ENCODE measurements at places on chromosomes 2 and 18. TPM values are rescaled to one million over a fixed set of nuclear protein-coding genes. Genes with fewer than 3 reads are reported as not detected.

GRCh38 chr2:3022841-3023372 is 354.7 kb downstream of the EIPR1 start:
- DNase-seq, result no peak

Gene TUBA3E
- not detected for polyA plus RNA-seq

DNA sequence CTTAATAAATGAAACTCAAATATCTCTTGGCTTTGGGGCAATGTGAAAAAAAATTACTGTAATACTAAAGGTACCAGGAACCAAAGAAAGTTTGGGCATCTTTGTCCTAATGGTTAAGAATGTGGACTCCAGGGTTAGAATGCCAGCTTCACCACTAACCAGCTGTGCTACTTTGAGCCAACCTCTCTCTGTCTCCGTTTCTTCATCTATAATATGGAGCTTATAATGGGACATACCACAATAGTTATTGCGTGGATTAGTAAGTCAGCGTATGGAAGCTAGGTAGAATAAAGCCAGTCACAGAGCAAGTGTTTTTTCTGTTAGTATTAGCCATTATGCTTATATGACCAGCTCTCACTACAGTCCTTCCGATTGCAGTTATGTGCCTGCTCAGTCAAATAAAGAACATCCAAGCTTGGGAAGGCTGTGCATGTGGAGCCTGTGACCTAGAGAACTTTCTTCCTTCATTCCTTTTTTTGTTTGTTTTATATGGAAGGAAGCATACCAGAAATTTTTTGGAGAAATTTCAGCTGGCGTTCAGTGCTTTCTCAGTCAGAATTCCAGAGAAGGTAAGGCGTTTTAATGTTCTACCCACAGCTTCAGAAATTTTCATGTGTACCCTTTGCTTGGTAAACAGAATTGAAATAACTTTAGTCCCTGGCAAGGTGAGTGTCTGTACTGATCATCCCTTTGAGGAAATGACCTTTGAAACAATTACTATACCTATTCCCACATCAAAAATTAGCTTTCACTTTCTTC is 114.0 kb upstream of the RND3 start:
- no peak for DNase-seq

DNA sequence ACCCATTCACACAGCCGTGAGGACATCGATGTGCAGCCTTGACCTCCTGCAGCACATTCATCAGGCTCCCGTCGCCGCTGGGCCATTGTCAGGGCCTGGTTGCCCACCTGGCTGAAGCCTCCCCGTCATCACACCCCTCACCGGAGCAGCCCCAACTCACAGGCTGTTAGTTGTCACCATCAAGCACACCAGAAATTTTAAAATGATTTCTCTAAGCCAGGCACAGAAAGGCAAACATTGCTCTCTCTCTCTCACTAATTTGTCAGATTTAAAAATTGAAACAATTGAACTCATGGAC is 167.1 kb downstream of the RTP5 start:
- DNase-seq, result no peak

- no peak for DNase-seq
Measured at GRCh38 chr18:68519336-68519735, 195.6 kb downstream of the TMX3 start.

DNA sequence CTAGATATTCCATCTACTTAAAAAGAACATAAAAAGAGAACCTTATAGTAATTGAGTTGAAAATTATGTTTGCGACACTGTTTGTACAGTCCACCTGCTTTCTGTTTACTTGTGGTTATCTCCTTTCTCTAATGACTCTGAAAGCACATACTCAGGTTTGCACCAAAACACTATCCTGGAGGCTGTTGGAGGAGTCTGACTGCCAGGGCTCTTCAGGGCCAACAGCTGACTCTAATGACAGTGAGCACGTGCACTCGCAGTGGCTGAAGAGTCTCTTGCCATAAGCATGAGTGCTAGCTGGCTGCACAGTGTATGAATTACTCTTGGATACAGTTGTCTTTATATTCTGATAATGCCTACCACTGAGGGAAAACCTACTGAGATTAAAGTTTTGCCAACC is 16.7 kb upstream of the GLS start:
- DNase-seq, result no peak

DNA sequence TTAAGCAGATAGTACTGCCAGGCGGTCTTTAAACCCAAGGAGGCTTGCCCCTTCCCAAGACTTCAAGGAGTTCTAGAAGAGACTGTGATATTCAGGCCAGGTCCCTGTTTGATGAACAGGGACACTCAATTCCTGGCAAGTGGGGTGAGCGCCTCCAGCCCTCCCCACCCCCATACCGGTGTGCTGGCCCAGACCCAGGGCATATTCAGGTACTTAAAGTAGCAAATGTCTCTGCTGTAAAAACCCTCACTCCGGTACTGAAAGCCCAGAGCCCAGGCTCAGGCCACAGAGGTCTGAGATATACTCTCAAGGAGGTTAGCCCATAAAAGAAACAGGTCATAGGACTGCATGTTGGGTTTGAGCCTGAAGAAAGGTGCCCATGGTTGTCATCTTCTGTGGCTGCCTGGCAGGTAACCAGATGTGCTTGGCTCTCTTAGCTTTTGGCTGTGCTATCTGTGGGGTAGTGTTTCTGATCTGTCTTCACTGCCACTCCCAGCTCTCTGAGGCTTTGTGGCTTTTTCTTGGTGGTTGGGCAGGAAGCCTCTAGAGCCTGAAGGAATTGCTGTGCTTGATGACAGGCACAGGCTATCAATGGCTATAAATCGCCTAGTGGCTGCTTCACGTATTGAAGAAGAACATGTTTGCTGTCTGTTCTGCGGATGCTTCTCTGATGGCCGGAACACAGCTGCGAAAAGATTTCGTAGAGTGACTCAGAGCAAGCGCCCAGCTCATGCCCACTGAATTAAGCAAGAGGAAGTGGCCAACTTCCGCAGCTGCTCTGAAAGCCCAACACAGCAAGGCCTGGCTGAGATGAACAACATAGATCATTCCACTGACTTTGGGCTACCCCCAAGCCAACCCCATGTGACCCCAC is 63.3 kb upstream of the ALPP start:
- DNase-seq, result no peak

GRCh38 chr2:121171625-121172119 is 113.3 kb downstream of the TFCP2L1 start:
- no peak for DNase-seq

- no peak for DNase-seq
Measured at GRCh38 chr2:194556629-194557028, 1100.4 kb upstream of the SLC39A10 start.

- DNase-seq, result no peak
Measured at GRCh38 chr2:26564121-26564644, 77.0 kb downstream of the CIB4 start.

GRCh38 chr2:231369580-231370428 is 25.7 kb upstream of the B3GNT7 start:
- DNase-seq, result no peak

- DNase-seq, result no peak
Measured at GRCh38 chr2:170814533-170815230, 2.0 kb upstream of the GAD1 start.

Gene MAP3K19
- not detected for polyA plus RNA-seq

GRCh38 chr2:188456114-188456909 is 164.6 kb downstream of the GULP1 start:
- no peak for DNase-seq

- no peak for DNase-seq
Measured at GRCh38 chr2:226398580-226398979, 401.0 kb downstream of the IRS1 start.

GRCh38 chr2:5657231-5657630 is 35.0 kb upstream of the SOX11 start:
- DNase-seq, result no peak

GRCh38 chr18:3328532-3328931 is 66.6 kb downstream of the MYL12B start:
- DNase-seq, result no peak

Gene OR6B2
- polyA plus RNA-seq, result not detected

DNA sequence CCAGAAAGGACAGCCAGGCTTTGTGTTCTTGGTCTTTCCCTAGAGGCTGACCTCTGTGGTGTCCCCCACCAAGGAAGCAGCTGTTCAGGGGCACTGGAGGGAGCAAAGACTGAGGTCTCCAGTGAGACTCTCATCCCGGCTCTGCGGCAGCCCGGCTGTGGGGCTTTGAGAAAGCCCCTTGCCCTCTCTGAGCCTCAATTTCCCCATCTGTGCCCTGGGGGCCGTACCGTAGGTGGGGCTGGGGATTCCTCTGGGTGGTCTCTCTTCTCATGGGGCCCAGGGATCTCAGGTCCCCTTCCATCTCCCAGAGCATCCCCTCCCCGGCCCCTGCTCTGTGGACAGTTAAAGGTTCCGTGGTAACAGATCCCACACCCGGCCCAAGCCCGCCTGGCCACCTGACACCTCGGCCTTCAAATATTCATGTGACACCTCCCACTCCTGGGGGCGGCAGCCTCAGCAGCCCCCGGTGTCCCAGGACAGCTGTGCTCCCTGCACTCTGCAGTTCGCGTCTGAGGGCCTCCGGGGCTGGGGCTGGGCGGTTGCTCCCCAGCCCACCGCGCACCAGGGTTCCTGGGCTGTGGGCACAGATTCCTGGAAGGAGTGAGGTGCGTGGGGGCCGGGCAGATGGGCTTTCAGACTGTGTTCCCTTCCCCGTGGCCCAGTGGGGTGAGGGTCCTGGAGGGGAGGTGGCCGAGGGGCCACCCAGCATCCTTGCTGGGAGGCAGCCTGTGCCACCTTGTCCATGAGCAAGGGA is 15.1 kb upstream of the KLHL30 start:
- DNase-seq, result no peak

DNA sequence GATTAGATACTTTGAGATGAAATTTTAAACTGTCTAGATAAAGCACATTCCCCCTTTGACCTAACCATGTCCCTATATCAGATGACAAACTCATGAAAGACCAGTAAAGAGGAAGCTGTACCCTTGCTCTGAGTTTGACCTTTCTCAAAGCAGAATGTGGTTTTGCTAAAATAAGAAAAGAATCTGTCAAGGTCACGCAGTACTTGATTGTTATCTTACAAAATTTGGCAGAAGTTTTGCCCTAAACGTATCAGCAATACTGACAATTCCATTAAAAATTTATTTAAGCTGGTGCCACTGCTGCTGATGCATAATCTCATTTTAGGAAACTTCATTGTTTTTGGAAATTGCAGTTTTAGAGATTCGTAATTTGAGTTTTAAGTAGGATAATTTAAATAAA is 31.2 kb upstream of the GALM start:
- DNase-seq, result no peak

GRCh38 chr18:50869150-50869549 is 9.8 kb upstream of the ME2 start:
- no peak for DNase-seq
